Lung (tissue), 17 donors: ENCODE measurements at places on chromosomes 7 and 10. TPM values are rescaled to one million over a fixed set of nuclear protein-coding genes. Genes with fewer than 3 reads are reported as not detected.

STAMBPL1 gene
- total RNA-seq = 7.4 TPM

COBL gene
- 21.7 TPM for total RNA-seq

SPDYE6 gene
- total RNA-seq = not detected

AFAP1L2 gene
- total RNA-seq = 6.1 TPM

OPALIN gene
- not detected for total RNA-seq

EBLN1 gene
- total RNA-seq = not detected

TFEC gene
- 17.1 TPM for total RNA-seq

- no peak for DNase-seq
These were observed 249.6 kb upstream of the PTER start for GRCh38 chr10:16187161-16187560.

DNA sequence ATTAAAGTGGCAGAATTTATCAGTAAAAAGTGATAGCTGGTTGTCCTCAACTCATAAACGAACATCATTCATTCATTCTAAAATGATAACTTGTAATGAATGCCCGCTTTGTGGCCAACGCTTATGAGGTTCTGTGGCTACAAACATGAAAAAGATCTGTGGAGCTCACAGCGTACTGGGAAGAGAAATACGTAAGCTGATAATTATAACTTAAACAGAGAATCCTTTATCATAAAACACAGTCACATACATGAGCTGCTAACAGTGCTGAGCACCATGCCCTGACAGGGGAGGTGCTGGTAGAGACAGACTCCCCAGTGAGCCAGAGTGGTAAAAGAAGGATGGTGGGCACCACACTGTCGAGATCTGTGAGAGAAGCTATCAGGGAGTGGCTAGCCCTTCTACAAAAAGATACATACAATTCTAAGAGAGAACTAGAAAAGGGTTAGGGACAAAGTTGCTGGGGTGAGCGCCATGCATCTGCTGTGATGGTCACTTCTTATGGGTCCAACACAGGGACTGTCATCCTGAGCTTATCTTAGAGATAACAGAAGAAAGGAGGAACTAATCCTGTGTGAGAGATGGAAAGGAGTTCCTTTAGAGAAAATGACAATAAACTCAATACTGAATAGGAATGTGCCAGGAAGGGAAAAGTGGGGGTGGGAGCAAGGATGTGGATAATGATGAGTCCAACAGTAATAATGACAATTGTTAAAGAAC, 106.7 kb downstream of the USP6NL start:
- no peak for DNase-seq

GRCh38 chr10:12730809-12731519, 270.5 kb downstream of the CCDC3 start:
- DNase-seq = no peak

- DNase-seq = no peak
These were observed 6.0 kb downstream of the ADD3 start for GRCh38 chr10:110013630-110014293.

- DNase-seq = no peak
These were observed 161.3 kb upstream of the LRRN3 start for GRCh38 chr7:110929480-110930249.

- no peak for DNase-seq
These were observed 49.8 kb downstream of the RASGEF1A start for GRCh38 chr10:43216931-43217562.

- DNase-seq = no peak
These were observed 11.6 kb upstream of the TNPO3 start for GRCh38 chr7:129066290-129067131.

GRCh38 chr7:44712012-44712411, 36.6 kb upstream of the ZMIZ2 start:
- no peak for DNase-seq

DNA sequence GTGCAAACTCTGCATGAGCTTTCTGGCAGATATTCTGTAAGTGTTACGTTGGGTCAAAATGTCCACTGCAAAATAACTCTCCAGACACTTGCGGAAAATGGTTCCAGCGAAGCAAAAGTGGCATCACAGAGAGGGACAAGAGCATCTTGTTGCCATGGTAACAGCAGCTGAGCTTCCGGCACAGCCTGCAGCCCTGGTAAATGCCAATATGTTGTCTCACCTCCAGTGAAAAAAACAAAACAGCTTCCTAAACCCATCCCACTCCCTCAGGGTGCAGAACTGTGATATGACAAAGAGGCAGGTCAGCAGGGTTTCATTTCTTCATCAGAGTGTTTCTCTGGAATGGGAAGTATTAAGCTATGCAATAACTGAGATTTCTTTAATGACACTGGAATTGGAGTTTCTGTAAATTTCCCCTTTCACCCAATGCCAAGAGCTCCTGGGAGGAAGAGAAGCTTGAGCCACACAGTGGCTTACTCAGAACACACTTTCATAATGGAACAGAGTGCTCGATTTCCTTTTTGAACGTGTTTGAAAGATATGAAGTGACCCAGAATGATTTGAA, 65.6 kb downstream of the FOXI2 start:
- no peak for DNase-seq

DNA sequence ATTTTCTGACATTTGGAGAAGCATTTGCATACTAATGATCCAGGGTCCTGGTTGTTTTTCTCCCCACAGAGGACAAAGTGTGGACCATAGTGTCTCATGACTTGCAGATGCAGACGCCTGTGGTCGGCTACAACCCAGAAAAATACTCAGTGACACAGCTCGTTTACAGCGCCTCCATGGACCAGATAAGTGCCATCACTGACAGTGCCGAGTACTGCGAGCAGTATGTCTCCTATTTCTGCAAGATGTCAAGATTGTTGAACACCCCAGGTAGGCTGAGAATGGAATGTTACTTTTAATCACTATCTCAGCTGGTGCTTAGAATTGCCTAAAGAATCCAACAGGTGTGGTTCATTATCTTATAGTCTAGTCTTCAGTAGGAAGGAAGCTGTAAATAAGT, 951.5 kb upstream of the C7orf33 start:
- no peak for DNase-seq

DNA sequence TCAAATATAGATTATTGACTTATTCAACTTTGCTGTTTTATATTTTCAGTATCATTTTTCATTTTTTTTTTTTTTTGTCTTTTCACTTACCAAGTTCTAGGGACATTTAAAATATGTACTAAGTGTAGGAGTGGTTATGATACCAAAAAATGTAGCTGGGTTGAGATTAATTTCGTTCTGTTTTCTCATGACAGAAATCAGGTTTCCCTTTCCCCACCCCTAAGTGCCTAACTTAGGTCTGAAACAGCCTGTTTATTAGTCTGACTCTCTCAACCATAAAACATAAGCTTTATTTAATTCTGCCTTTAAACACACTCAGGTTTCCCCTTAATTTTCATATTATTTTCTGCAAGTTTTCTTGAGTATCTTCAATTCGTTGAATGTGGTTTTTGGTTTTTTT, 22.1 kb downstream of the TMEM106B start:
- no peak for DNase-seq
